Urothelium cell line (cell line): ENCODE measurements at places on chromosomes 2 and 18.

DNA sequence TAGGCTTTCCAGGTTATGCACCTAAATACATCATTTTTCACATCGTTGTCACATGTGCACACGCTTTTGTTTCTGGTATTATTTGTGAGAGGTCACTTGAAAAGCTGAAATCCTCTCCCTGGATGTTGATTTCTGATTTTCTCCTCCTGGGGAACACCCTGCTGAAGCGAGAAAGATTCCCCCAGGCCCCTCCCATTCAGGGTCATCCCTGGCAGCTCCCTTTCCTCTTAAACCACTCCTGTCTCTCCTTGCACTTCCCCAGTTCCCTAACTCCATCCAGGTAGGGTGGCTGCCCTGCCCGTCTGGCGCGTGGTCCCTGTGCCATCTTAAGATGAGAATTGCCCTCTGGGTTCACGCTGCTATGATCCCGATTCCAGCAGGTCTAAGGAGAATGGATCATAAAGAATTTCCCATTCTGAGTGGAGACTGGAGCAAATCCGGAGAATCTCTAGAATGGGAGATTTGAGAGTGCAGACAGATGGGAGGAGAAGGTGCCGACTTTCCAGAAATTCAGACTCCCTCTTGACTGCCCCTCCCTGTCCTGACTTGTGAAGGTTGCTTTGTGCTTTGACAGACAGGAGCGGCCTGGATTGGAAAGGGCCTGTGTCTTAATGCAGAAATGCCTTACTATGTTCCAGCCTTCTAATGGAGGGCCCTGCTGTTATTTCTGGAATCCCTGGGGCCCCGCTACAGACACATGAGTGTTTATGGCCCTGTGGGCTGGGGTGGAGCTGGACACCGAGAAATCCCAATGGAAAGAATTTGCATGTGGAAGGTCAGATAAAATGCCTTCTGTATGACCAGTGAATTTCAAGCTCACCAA is 1.3 kb upstream of the YWHAQ start:
- DNase-seq: no peak

- no peak for DNase-seq
Observed at GRCh38 chr2:24543252-24543651, 52.2 kb downstream of the NCOA1 start.

DNA sequence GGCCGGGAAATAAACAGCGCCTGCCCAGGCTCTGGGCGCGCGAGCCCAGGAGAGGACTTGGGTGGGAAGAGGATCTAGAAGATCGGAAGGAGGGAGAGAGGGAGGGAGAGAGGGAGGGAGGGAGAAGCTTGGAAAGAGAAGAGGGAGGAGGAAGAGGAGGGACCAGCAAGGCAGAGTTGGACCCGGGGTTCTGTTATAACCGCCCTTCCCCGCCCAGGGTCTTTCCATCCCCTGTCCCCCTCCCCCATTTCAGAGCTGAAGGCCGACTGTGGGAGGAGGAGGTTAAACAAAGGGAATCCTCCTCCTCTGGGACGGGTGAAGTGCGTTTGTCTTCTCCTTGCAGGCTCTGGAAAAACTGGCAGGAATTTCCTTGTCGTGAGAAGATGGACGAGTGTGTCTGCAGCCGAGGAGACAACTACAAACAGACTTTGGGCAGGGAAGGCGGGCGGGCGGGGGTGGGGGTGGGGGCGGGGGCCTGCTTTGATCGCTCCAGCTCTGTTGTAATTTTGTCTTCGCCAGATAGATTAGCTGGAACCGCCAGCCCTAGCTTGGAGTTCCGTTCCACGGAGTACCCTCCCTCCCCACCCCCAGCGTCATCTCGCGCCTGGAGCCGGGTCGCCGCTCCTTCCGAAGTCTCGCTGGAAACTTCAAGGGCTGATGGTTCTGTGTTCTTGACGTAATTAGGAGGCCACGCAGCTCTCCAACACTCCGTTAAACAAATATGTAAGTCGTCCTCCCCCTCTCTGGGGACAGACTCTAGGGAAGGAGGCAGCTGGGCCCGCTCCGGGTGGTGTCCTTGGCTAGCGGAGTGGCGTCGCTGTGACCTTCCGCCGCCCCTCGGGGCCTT is 6.4 kb upstream of the SP9 start:
- no peak for DNase-seq

DNA sequence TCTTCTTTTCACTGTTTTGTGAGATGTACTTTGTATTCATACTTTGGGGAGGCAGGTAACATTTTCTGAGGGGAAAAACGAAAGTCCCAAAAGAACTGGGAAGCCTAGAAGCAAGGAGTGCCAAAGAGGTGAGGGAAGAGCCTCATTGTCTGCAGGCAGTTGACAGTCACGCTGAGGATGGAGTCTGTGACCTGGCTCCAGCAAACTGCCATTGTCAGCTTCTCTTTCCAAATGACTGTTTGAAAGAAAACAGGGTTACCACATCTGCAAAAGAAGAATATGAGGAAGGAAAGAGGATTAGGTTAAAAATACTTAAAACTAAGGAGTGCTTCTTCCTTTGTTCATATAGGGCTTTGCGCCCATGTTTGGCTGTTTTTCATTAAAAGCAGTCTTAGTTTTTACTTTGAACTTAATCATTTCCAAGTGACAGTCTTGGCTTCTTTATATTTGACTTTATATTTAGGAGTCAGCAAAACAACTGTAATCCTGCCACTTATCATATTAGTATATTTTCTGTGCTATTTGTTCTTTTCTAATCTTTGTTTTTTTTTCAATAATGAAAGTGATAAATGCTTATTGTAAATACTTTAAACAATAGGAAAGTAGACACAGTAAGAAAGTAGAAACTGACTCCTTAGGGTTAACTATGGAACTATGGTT is 35.0 kb downstream of the CERS6 start:
- DNase-seq: no peak

GRCh38 chr2:66433695-66433944 is 1.3 kb upstream of the MEIS1 start:
- no peak for DNase-seq

DNA sequence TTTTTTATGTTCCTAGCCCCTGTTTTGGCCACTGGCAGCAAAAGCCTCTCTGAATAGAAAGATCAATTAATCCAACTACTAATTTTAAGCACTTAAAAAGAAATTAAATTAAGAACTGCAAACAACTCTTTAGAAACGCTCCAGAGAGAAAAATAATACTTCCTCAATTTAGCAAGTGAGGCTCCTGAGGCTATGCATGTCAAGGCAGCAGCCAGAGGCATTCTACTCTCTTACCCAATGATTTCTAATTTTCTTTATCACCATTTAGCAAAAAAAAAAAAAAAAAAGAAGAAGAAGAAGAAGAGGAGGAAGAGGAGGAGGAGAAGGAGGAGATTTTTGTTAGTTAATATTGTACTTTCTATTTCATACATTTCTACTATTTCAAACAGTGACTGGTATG is 68.5 kb downstream of the TMEM237 start:
- no peak for DNase-seq

GRCh38 chr2:206974551-206974950 is 35.2 kb downstream of the CPO start:
- no peak for DNase-seq

DNA sequence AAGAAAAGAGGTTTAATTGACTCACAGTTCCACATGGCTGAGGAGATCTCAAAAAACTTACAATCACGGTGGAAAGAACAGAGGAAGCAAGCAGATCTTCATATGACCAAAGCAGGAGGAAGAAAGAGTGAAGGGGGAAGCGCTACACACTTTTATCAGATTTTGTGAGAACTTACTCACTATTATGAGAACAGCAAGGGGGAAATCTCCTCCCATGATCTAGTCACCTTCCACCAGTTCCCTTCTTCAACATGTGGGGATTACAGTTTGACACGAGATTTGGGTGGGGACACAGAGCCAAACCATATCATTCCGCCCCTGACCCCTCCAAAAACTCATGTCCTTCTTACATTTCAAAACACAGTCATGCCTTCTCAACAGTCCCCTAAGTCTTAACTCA is 54.2 kb downstream of the G6PC2 start:
- DNase-seq: no peak

- no peak for DNase-seq
Observed at GRCh38 chr2:169073963-169074751, 4.8 kb downstream of the DHRS9 start.

- DNase-seq: no peak
Observed at GRCh38 chr2:20592106-20593071, 58.5 kb downstream of the HS1BP3 start.

DNA sequence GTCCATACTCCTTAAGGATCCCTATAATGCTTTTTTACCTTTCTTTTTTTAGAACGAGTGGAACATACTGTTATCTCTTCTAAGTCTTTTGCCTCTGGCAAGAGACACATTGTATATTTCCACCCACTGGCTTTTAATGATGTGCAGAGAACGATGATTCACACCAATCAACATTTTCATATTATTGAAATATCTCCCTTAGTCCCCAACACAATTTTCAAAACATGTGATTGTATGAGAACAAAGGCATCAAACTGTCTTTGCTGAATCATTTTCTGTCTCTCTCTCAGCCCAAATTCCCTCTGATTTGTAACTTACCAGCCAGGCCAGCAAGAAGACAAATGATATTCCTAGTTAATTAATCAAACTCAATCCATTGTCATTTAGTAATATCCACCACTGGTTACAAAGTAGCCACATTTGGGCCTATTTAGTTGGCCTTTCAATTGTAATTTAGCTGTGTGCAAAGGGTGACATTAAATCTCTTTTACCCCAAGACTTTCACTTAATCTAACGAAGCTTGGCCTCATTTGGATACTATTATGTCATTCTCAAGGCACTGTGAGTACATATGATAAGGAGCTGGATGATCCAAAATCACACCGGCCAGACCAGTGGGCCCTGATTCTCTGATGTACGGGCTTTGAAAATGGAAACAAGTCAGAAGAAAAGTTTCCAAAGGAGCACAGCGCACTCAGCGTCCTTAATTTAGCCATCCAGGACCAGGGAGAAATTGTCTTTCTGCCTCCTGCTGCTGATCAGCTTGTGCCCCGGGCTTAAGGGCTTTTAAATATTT is 185.1 kb downstream of the SCG2 start:
- no peak for DNase-seq

GRCh38 chr2:219111375-219112061 is 49.1 kb downstream of the NHEJ1 start:
- no peak for DNase-seq

- no peak for DNase-seq
Observed at GRCh38 chr18:38450876-38451275, 885.3 kb upstream of the CELF4 start.

- no peak for DNase-seq
Observed at GRCh38 chr2:180699657-180700361, 280.6 kb upstream of the UBE2E3 start.

DNA sequence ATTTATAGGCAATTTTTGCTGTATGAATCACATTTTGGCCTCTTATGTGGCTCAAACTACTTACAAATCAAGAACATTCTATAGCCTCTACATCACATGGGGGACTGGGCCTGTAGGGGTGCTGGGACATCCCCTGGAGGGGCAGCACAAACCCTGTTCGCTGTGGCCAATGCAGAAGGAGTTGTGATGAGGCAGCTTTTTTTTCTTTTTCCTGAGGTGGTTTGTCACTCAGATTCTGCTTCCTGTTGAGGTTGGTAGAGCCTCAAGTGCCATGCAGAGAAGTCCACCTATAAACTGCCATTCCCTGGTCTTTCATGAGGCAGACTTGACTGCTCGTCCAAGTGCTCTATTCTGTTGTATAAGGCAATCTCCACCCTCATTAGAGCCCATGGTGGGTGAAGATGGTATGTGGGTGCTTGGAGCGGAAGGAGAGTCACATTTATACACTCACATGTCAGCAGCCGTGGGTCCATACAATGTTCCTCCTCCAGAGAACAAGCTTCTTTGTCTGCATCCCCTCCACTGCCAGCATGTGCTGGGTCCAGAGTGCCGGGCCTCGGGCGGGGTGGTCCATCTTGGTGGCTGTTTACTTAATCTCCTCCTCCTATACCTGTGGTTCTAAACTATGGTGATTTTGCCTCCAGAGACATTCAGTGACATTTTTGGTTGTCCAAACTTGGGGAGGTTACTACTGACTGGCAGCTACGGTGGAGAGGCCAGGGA is 120.3 kb downstream of the ACOXL start:
- DNase-seq: no peak

GRCh38 chr2:197042739-197043196 is 116.3 kb upstream of the PGAP1 start:
- DNase-seq: no peak

DNA sequence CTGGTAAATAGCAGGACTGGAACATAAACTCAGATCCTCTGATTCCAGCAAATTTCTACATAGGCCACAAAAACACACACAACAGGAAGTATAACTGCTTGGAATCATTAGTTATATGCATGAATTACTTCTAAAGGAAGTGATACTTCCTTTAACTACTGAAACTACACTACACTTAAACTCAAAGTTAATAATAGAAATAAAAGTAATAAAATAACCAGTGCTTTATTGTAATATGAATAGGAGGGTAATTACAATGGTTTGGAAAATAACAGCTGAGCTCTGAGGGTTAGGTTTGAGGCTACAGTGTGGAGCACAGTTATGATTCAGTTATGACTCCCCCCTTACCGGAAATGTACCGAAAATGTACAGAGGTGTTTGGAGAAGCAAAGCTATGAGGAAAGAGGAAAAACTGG is 18.5 kb upstream of the POLI start:
- no peak for DNase-seq

- DNase-seq: peak; percentile 52
Observed at GRCh38 chr18:77071711-77072292, 60.8 kb downstream of the MBP start.

GRCh38 chr18:64707052-64707451 is 558.2 kb upstream of the LINC00305 start:
- DNase-seq: no peak

GRCh38 chr18:67581178-67581577 is 64.7 kb upstream of the DSEL start:
- no peak for DNase-seq

DNA sequence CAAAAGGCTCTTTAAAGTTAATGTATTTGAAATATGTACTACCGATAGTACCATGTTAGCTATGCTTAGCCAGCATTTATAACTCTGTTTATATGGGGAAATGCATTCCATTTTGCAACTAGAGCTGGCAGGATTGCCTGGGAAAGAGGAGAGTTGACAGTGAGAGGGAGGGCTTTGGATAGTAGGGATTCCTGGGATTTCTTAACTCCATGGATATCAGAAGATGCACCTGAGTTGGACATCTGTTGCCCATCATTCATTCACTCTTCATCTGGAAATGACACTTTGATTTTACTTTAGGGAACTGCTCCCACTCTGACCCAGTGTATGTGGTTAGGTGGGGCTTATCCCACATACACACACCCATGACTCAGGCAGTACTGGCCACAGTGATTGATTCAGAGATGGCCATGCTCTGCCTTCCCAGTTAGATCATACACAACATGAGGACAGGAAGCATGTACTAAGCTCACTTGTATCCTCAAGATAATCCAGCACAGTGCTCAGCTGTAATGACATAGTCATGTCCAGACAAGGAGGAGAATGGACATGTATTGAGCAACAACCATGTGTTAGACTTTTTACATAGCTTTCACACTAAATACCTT is 248.8 kb downstream of the MREG start:
- no peak for DNase-seq

- peak; percentile 49 for DNase-seq
Observed at GRCh38 chr18:71808616-71809015, 735.5 kb downstream of the CBLN2 start.

GRCh38 chr2:218354850-218355443 is 1.7 kb upstream of the CATIP start:
- no peak for DNase-seq
